ENCODE measurements at places on chromosomes 6 and 20. TPM values are rescaled to one million over a fixed set of nuclear protein-coding genes. Genes with fewer than 3 reads are reported as not detected.

The SRSF12 gene
- total RNA-seq: 4.7 TPM

The FRK gene
- 2.7 TPM for total RNA-seq

The RSPH9 gene
- 0.41 TPM for total RNA-seq

The IMPG1 gene
- total RNA-seq: not detected

The CASS4 gene
- total RNA-seq: 2.8 TPM

The ZBTB46 gene
- total RNA-seq: 28.6 TPM

The ALDH5A1 gene
- total RNA-seq: 15.9 TPM

The GPLD1 gene
- total RNA-seq: 1.3 TPM

The TRIM31 gene
- total RNA-seq: not detected

The SOBP gene
- total RNA-seq: 19.2 TPM

The TBC1D22B gene
- 7.0 TPM for total RNA-seq

The POM121L2 gene
- not detected for total RNA-seq
